Fibroblast of skin of right biceps (primary cell): ENCODE measurements at places on chromosomes 13 and 19.

DNA sequence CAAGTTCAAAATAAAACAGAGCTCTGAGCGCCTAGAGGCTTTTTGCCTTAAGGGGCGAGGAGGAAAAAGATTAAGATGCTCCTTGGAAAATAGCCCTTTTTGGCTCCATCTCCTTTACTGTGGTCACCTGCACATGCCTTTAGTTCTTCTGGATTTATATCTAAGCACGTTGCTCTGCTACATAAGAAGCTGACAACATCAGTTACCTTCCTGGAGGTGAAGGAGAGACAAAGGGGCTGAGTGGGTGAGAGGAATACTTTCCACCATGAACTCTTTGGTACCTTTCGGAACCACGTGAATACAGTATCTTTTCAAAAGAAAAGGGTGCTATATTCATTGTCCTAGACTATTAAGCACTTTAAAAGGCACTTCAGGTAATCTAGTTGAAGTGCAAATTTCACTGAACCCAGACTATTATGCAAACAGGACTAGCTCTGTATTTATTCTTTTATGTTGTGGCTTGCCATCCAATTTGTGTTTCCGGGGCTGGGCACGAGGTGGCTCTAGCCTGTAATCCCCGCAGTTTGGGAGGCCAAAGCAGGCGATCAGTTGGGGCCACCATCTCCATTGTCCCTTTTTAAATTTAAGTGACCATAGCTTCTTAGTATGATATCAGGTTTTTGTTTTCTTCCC is 201.5 kb downstream of the TM9SF2 start:
- no peak for DNase-seq

- peak; percentile 73 for DNase-seq
Observed at GRCh38 chr19:2495130-2495641, 19.3 kb downstream of the GADD45B start.

GRCh38 chr13:107799001-107799400 is 416.3 kb downstream of the LIG4 start:
- DNase-seq, result no peak

DNA sequence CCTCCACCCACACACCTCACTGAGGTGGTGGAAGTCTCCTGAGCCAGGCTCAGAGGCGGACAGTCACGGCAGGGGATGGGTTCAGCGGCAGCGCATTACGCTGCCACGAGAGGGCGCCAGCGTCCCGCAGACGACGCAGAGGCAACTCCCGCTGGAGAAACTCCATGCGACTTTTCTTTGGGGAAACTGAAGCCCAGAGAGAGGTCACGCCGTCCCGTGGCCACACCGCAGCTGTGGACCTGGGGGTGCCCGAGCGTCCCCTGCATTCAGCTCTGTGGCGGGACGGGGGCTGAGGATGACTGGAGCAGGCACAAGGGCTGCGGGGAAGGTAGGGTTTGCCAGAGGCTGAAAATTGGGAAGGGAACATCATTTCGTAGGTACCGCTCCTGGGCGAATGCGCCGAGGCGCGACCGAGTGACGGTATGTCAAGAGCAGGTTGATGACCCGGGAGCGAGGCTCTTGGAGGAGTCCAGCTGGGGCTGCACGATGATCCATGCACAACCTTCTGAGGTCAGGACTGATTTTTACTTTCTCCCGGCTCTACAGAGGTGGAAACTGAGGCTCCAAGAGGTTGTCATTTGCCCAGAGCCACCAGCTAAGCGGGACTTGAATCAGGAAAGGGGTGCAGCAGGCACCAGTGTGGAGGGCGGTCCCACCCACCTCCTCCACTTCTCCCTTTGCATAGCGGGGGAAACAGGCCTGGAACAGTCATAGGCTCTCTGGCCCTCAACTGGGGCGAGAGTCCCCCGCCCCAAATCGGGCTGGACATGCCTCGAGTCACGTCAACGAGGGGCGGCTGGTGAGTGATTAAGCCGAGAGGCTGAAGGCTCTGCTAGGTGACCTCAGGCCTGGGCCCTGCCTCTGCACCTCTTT is 690 bp upstream of the ARRDC2 start:
- DNase-seq, result peak; percentile 63

- peak; percentile 87 for DNase-seq
Observed at GRCh38 chr19:13796301-13797057, 1.2 kb downstream of the ZSWIM4 start.
